ENCODE measurements at places on chromosomes 6 and 20. TPM values are rescaled to one million over a fixed set of nuclear protein-coding genes. Genes with fewer than 3 reads are reported as not detected.

DNA sequence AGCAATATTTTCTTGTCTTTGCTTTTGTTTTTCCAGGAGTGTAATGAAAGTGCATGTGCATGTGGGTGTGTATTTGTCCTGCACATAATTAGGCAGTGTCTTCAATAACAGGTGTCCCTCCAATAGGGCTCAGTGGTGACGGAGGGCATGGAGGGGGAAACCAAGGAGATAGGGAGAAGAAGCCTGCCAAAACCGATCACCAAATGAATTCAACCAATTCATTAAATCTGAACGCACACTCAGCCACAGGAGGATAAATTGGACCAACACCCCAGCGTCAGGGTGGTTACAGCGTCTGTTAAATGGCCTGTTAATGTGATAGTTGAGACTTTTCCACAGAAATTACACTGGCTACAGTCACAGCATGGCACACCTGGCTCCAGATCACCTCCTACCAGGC lies 527.6 kb downstream of the CD83 start:
- no peak for DNase-seq

DNA sequence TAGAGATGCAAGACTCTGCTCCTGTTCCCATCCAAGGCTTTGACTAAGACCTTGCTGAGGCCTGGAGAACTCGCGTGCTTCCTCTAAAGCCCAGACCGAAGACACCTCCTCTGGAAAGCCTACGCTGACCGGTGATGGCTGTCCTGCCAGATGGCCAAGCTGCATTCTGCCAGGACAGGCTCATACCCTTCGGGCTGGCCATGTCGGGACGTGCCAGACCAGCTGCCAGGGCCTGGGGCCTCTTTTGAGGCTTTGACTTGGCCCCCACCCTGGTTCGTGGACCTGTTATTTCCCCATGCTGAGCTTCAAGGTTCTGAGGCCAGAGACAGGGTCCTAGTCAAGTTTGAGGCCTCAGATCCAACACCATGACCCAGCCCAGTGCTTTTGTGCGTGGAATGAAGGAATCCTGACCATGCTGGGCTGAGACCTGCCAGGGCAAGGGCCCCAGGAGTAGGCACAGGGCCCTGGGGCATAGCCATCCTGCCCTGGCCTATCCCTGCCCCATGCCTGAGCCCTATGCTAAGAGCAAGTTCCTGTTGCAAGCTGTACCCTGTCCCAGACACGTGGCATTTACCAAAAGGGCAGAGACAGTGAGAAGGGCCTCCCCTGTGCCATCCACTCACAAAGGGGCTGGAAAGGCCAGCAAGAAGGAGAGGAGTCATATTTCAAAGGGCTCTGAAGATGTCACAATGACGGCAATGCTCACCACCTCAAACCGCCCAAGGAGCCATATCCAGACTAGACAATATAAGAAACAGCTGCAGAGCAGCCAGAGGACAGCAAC lies 42.8 kb downstream of the MRPL14 start:
- DNase-seq: peak; percentile 53

GRCh38 chr6:12545619-12546409 lies 170.8 kb upstream of the PHACTR1 start:
- DNase-seq: no peak

DNA sequence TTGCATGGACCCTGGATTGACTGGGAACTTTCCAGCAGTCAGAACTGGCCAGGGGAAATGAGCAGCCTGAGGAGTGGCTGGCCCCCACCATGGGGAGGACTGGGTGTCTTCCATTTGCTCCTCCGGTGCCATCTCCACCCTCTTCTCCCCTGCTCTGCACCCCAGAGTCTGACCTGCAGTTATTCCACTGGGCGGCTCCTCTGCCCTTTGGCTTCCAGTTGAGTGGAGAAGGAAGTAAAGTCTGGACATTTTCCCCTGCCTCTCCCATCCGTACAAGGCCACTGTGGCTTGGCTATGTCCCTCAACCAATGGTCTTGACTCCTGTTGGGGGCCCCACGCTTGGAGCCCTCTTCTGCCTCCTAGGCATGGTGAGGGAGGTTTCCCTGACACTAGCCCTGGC lies 47.9 kb upstream of the NEDD9 start:
- no peak for DNase-seq

GRCh38 chr6:157205473-157206358 lies 117.6 kb downstream of the TMEM242 start:
- no peak for DNase-seq

DNA sequence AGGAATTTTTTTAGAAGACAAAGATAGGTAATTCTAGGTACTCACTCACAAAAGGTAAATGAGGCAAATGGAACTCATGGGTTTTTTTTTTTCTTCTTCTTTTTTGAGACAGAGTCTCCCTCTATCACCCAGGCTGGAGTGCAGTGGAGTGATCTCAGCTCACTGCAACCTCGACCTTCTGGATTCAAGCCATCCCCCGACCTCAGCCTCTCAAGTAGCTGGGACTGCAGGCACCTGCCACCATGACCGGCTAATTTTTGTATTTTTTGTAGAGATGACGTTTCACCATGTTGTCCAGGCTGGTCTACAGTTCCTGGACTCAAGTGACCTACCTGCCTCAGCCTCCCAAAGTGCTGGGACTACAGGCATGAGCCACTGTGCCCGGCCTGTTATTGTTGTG lies 126.1 kb downstream of the LRRC1 start:
- no peak for DNase-seq

GRCh38 chr6:135008941-135009290 lies 45.7 kb downstream of the HBS1L start:
- no peak for DNase-seq

- DNase-seq: no peak
Observed at GRCh38 chr20:11060423-11061185, 386.8 kb upstream of the JAG1 start.

DNA sequence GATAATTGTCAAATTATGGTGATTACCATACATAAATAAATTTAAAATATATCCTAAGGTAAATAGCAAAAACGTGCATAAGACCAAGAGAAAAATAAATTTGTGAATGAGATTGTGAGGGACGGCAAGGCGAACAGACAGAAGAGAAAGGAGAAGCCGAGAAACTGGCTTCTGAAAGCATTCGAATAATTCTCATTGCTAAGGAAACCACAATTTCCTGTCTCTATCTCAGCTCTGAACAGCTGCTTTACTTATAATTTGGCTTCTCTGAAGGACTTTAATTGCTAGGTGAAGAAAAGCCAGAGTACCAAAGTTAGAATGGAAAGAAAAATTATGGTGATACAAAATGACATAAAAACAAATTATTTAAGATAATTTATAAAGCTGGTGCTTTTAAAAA lies 79.0 kb upstream of the RGS17 start:
- no peak for DNase-seq

DNA sequence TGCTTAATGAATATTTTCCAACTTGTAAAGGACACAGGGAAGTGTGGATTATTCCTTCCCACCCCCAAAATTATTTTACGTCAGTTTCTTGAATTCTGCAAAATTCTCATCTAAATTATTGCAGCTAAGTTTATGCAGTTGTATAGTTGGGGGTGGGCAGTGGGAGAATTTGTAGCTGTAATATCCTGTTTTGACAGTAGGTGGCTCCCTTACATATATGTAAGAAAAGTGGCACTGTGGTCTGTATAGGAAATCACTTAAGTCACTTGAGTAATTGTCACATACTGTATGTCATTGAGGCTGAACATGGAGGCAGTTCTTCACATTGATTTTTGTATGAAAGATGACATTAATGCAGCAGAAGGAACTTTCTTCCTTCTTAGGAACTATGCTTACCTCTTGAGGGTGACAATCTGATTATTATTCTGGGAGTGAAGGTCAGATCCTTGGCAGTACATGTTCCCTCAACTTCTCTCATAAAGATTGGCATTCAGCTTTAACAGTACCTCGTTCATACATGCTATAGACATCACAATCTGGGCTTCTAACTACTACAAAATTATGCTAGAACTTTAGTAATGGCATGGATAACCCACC lies 14.6 kb upstream of the CFAP206 start:
- peak; percentile 74 for DNase-seq

- no peak for DNase-seq
Observed at GRCh38 chr20:52425253-52425652, 233.7 kb upstream of the ZFP64 start.

DNA sequence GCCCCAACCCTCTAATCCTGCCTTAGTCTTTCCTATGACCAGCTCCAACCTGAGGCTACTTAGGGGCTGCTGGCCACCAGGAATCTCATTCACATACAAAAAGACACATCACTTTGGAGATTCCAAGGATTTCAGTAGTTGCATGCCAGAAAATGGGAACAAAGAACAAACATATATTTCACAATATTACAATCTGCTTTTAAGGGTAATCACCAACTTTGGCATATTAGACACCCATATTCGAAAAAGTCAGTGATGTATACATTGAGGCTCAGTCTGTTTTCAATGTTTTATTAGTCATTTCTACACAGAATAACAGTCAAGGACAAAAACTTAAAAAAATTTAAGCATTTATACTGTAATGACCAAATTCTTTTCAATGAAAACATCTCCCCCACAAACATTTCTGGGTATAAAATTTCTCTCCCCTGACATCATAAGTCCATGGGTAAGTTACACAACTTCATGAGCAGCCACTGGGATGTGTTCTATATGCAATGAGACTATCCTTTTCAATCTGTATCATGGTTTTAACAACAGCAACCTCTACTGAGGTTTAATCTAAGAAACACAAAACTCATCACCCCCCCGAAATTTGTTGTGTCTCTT lies 103.5 kb downstream of the MAP7 start:
- DNase-seq: no peak

ERMARD gene
- total RNA-seq: 23.9 TPM

IL17F gene
- total RNA-seq: not detected

MEP1A gene
- not detected for total RNA-seq

UCKL1 gene
- total RNA-seq: 10.8 TPM

TBCC gene
- total RNA-seq: 40.4 TPM

FERMT1 gene
- total RNA-seq: 1.3 TPM
